MG63 (cell line): ENCODE measurements at places on chromosomes 2 and 18. TPM values are rescaled to one million over a fixed set of nuclear protein-coding genes. Genes with fewer than 3 reads are reported as not detected.
A peak's percentile ranks its signal among the peaks of the same experiment; 100 is the strongest.

DNA sequence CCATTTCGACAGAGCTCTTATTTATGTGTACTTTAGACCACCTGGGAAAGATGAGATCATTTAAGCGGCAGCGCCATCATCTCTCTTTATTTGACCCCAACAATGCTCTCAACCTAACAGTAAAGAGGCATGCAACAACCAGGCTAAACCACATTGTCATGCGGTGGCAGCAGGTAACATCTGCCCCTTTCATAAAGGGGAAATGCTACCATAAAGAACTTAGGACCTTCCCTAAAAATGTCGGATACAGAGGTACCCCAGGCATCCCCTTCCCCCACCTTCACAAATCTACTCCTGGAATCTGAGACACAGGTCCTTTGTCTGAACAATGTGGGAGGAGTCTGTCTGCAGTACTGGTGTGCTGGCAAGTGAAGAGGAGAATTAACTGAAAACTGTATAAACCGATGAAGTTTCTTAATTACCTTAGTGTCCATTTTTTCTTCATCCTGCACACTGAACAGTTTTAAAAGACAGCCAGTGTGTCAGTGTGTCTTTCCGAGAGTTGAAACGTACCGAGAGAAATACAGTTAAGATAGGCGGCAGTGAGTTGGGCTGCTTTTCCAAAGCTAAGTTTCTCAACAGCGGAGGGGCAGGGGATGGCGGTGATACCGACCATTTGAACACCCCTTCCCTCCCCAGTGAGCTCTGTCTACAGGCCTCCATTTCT lies 1.9 kb downstream of the MEX3C start:
- peak; percentile 9 for DNase-seq

DNA sequence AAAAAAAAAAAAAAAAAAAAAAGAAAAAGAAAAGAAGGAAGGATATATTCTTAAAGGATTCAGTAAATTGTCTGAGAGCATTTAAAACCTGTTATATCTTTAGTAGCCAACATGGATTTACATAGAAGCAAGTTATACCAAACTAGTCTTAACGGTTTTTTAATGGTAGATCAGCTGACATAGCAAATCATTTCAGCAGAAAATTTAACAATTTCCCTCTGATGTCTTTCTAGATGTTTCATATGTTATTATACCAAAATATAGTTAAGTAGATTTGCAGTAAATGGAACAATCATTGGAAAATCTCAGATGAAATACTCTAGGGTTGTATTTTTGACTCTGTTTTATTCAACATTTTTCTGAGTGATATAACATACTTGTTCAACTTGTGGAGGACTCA lies 72.9 kb downstream of the BABAM2 start:
- DNase-seq = no peak

Gene TM4SF20
- total RNA-seq = not detected in 2 replicates

Gene CRYGC
- not detected in 2 replicates for total RNA-seq

- DNase-seq = no peak
Measured at GRCh38 chr2:170764880-170765261, 5.3 kb upstream of the ERICH2 start.

Gene EPB41L3
- total RNA-seq = not detected in 2 replicates

Gene IGFBP5
- 1.8 and 3.8 TPM in 2 replicates for total RNA-seq

Gene ATG4B
- total RNA-seq = 47.9 and 83.9 TPM in 2 replicates

DNA sequence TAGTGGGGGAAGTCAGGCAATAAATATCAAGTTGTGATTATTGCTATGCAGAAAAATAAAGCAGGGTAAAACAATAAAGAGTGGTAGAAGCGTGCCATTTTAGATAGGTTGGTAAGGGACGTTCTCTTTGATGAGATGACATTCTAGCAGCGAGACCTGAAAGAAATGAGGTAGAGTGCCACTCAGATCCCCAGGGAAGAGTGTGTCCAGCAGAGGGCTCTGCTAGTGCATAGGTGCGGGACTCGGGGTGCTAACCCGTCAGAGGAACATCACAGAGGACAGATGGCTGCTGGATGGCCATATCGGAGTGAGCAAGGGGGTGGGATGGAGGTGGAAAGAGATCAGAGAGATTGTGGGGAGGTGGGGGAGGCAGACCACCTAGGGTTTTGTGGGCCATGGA lies 16.3 kb upstream of the GTF2A1L start:
- DNase-seq = peak; percentile 3

Gene TDRD15
- total RNA-seq = not detected in 2 replicates

DNA sequence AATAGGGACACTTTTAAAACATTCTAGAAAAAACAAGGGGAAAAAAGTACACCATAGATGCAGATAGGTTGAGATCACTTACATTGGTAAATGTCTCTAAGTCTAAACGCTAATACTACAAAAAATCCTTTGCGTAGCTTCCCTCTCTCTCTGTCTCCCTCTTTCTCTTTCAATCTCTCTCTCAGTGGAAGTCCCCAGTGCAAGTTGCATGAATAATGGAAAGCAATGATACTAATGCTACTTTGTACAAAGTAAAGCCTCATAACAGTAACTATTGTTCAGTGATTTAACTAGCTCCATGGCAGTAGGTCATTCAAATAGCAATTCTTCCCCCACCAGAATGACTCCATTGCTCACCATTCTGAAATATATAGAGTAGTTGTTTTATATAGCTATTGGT lies 12.8 kb downstream of the MEIS1 start:
- DNase-seq = no peak

DNA sequence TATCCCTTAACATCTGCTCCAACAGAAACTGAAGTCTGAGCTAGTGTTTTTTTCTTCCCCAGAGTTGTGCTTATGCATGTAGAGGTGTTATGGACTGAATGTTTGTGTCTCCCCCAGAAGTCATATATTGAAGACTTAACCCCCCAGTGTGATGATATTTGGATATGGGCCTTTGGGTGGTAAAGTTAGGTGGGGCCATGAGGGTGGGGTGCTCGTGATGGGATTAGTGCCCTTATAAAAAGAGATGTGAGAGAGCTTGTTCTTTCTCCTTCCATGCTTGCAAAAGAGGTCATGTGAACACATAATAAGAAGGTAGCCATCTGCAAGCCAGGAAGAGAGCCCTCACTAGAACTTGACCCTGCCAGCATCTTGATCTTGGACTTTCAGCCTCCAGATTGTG lies 34.4 kb upstream of the APOB start:
- no peak for DNase-seq

DNA sequence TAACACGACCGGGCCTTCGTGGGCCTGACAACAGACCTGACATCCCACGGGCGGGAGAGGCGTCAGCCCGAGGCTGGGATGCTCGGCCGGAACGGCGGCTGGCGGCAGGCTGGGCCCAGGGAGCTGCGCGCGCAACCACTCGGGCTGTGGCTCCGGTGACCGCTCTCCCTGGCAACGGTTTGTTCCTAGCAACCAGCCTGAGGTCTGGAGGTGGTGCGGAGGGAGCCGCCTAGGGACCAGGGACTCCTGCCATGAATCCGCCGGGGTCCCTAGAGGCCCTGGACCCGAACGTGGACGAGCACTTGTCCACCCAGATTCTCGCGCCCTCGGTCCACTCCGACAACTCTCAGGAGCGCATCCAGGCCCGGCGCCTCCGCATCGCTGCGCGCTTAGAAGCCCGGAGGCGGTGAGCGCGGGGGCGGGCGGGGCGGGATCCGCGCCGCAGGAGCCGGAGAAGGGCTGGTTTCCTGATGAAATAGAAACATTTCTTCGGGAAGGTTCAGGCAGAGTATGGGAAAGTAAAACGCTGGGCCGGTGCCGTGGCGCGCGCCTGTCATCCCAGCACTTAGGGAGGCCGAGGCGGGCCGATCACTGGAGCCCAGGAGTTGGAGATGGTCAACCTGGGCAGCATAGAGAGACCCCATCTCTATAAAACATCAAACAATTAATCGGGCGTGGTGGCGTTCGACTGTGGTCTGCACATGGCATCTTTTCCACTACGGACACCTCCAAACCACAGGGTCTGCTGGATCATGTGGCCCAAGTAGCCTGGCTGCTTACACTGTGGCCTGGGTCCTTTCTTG lies at the start of gene DRC1:
DRC1 (plus strand) TSS at position 182 of the 803 bp plus-strand sequence; CDS start at position 252, 70 bp downstream.
- DNase-seq = no peak

GRCh38 chr2:201465524-201465971 lies 14.0 kb downstream of the STRADB start:
- DNase-seq = no peak

DNA sequence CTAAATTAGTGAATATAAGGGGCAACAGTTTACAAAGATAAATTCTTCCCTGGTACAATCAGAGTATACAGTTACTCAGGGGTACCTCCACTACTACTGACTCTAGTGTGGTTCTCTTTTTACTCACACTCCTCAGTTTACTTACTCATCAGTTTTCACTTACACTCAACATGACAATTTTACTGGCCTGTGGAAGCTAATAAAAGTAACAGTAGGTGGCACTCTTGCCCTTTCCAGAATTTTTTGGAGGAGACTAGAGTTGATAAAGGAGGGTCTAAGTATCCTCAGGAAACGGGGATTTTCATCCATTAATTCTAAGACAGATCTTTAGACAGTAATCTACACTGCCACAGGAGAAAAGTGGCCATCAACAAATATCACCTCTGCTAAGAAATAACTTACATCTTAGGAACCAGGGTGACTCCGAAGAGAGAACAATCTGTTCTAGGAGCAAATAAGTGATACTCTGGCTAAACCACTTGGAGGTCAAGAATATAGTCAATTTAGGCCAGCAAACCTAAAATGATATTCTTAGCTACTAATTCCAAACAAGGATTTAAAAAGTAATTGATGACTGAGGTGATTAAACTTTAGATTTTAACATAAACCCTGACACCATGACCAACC lies 61.3 kb downstream of the ATL2 start:
- no peak for DNase-seq

DNA sequence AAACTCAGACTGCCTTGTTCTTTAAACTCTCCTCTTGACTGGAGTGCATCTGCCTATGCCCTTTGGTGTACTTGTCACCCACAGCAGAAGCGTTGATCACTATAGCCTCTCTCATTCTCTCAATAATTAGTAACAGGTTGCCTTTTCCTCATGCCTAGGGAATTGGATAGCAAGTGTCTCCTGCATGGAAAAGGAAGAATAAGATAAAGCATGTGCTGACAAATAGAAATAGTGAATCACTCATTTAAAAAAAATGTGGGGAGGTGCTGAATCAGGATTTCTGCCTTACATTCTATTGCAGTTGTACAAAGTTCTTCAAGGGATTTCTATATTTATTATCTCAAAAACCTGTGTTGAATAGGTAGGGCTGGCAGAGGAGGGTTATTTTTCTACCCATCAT lies 323.0 kb downstream of the TXNL1 start:
- DNase-seq = no peak

DNA sequence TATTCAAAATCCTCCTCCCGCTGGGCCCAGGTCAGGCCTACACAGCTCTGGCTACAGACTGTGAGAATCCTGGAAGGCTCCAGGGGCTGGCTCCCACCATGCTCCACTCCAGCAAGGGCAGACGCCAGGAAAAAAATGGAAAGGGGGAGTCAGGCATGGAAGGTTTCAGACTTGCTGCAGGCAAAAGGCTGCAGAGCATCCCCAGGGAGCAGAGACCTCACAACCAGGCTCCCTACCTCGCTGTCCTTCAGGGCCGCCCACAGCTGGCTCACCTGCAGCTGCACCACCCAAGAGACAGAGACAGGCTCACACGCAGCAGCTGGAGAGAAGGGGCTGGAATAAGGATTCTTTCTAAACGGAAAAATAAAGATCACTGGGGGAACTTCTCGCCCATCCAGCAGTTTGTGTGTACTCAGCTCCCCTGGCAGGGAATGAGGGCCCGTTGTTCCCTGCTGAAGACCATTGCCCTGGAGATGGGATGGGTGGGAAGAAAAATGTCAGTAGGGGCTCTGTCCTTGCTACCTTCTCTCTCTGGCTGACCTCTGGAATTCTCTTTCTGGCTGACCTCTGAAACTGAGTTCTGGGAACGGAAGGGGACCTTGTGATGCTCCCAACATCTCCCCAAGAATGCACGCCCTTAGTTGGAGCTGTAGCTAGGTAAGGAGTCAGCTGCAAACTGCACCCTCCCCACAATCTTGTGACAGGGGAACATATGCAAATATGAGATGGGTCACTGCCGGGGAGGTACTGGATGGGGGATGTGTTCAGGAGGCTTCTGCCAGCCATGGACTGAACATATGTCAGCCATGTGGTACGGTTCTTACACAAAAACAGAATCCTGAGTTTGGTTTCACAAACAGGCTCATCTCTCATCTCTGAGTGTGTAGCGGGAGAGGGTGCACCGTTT lies 34.5 kb downstream of the BCL2 start:
- no peak for DNase-seq

GRCh38 chr2:16658076-16658739 lies 7.4 kb downstream of the CYRIA start:
- no peak for DNase-seq

DNA sequence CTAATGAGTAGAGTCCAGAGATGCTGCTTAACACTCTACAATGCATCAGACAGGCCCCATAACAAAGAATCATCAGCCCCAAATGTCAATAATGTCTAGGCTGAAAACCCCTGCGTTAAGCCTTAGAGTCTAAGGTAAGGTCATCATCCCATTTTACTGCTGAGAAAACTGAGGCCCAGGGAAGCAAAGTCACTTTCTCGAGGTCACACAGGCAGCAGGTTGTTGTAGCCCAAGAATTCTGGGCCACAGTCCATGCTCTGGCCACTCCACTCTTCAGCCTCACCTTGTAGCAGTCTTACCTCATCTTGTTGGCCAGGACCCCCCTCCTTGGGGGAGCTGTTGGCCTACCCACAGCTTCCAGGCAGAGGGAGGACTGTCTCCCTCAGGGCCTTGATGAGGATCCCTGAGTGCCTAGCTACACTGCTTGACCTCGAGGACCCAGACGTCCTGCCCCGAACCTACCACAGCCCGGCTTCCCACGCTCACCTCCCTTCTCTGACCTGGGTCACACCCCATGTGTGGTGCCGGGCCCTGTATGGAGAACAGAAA lies 54.4 kb downstream of the SMAD7 start:
- DNase-seq = no peak

DNA sequence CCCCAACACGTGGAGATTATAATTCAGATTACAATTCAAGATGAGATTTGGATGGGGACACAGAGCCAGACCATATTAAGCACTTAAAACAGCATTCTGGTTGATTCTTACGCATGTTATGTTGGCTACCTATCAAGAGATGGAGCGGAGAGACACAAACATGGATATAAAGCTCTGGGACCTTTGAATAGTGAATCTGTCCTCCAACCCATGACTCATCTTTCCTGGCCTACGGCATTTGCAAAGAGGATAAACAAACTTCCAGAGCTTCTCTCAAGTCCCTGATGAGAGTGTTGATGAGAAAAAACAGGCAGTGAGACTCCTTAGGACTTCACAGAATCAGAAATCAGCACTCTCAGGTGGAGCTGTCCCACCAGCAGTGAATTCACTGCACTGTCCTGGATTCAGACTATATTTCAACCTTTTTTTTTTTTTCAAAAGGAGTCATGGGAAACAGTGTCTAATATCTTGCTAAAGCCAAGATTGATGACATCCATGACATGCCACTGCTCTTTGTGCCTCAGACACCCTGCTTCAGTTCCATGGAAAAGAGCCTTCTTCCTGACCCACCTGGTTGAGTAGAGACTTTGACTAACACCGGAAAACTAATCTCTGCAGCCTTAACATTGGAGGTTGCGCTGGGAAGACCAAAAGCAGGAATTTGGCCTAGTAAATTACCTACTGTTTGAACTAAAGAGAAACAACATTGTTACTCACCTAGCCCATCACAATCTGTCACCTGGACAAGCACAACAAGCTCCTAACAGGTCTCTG lies 62.1 kb upstream of the NPAS2 start:
- peak; percentile 68 for DNase-seq

Gene SRBD1
- total RNA-seq = 5.8 and 30.5 TPM in 2 replicates

- DNase-seq = no peak
Measured at GRCh38 chr2:236802862-236803261, 233.2 kb downstream of the ACKR3 start.
